IMR-90 (cell line): ENCODE measurements at places on chromosomes 4 and X.

- DNase-seq: peak; percentile 48
Observed at GRCh38 chr4:158722291-158722916, 792 bp downstream of the PPID start.

- no peak for DNase-seq
Observed at GRCh38 chr4:41424522-41424921, 113.4 kb upstream of the LIMCH1 start.

DNA sequence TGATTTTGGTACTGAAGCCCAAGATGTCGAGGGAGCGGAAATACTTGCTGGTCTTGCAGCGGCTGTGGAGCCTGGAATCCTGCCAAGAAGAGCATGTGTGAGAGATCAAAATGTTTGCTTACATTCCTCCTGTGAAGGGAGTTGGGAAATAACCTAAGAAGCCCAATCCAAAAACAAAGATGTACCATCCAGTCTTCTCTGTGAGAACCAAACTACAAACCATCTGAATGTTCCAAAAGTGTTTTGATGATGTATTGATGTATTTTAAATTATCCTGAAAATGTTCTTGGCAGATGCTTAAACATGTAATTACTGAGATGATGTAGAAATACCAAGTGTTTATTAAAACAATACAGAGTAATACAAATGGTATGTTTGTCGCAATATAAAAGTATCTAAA is 10.1 kb upstream of the ADH1A start:
- DNase-seq: peak; percentile 97

DNA sequence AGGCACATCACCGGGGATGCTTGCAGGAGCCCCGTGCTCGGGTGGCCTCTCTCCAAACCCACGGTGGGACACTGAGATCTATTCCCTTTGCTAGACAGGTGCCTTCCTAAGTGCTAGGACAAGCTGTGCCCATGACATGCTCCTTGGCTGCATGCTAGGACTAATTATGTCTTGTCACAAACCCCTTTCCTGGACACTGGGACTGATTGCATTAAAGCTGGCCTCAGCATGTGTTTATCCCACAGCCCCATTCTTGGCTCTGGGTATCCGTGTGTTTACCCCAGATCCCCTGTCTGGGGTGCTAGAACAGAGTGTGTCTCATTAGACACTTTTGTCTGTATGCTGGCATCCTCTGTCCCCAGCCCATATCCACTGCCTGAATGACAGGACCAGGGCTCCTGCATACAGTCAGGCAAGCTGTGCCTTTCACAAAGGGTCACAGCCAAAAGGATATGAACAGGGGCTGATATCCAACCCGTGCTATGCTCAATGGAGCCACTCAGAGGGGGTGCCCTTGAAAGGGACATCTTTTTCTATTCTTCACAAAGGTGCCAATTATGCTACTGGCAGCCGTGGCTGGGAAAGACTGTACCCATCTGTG is 9.2 kb upstream of the IQSEC2 start:
- no peak for DNase-seq

DNA sequence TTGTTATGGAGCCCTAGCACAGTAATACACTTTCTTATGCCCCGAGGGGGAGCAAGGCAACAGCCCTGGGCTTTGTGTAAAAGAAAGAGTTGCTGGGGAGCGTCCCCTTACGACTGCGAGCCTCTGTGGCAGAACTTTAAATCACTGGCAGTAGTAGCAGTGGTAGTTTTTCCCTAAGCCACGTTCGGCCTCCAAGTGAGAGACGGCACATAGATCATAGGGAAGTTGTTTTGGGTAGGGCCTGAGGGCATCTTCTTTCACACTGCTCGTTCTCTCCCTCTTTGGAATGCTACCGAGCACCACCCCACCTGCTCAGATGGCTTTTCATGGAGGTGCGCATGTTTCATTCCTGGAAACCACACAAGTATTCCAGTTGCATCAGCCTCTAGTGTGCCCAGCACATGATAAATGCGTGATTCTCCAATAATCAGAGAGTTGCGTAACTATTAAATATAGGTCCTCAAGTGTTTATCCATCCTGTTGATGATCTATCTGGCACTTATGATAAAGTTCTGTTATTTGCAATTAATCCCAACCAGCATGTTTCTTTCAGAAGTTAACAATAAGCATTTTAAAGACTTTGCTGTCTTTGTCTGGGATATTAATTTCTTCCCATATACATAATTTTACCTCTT is 7.0 kb upstream of the SYNPO2 start:
- no peak for DNase-seq

DNA sequence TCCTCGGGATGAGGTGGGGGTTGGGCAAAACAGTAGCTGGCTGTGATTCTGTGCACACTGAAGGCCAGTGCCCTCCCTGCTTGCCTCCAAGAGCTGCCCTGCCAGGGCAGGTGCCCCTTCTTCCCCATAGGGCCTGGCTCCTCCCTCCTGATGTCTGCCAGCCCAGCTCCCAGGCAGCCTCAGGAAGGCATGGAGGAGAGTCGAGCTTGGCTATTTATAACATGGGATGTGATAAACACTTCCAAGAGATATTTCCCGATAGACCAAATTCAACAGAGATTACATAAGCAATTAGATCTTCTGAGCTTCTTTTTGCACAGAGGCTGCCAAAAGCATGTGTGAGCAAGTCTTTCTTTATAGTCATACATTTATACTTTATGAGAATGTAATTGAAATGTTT is 45.3 kb upstream of the PJA1 start:
- peak; percentile 19 for DNase-seq

DNA sequence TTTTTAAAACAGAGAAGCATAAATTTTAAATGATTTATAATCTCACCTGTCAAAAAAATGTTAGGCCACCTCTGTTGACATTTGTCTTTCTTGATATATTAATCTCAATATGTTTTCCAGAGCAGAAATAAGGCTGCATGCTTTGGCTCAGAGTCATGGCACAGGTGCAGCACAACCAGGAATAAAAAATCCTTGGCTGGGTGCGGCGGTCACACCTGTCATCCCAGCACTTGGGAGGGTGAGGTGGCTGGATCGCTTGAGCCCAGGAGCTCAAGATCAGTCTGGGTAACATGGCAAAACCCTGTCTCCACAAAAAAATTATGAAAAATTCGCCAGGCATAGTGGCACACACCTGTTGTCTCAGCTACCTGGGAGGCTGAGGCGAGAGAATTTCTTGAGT is 18.1 kb downstream of the CPLX1 start:
- no peak for DNase-seq

GRCh38 chrX:3226087-3226486 is 120.4 kb downstream of the MXRA5 start:
- DNase-seq: no peak
